ENCODE measurements at places on chromosomes 2 and 18. TPM values are rescaled to one million over a fixed set of nuclear protein-coding genes. Genes with fewer than 3 reads are reported as not detected.

Gene POTEI
- total RNA-seq = not detected

Gene MEP1B
- total RNA-seq = not detected

Gene DUSP2
- 0.53 TPM for total RNA-seq

Gene CD8B
- total RNA-seq = not detected

Gene ASPRV1
- 0.10 TPM for total RNA-seq

Gene CD207
- not detected for total RNA-seq

Gene SERPINB13
- not detected for total RNA-seq

Gene MBOAT2
- 40.6 TPM for total RNA-seq

Gene GALM
- 17.4 TPM for total RNA-seq

Gene PKDCC
- total RNA-seq = 21.8 TPM

Gene RGPD5
- total RNA-seq = 7.8 TPM

Gene PLEK
- not detected for total RNA-seq

Gene TRIM43B
- total RNA-seq = not detected

Gene TIA1
- total RNA-seq = 47.3 TPM

Gene ESPNL
- 0.43 TPM for total RNA-seq

Gene DSG4
- total RNA-seq = not detected

Gene ANKRD30BL
- not detected for total RNA-seq

Gene AOX1
- 4.9 TPM for total RNA-seq

Gene B3GNT7
- total RNA-seq = 2.8 TPM

Gene NT5C1B
- total RNA-seq = not detected

Gene LRRTM4
- not detected for total RNA-seq

Gene RGPD3
- total RNA-seq = 0.20 TPM

Gene EMILIN1
- 0.64 TPM for total RNA-seq

Gene LOXHD1
- total RNA-seq = not detected

Gene AGBL5
- 31.9 TPM for total RNA-seq

Gene GPR75
- 2.0 TPM for total RNA-seq

Gene SULT1C2
- total RNA-seq = 0.53 TPM

Gene MFSD6
- total RNA-seq = 33.9 TPM

Gene SCYGR4
- total RNA-seq = not detected

Gene ALPP
- total RNA-seq = 2.7 TPM

Gene MATN3
- 9.8 TPM for total RNA-seq

Gene TLX2
- total RNA-seq = 0.47 TPM

Gene ZNF396
- total RNA-seq = 0.61 TPM

Gene FHOD3
- total RNA-seq = 2.3 TPM

Gene SOWAHC
- 13.5 TPM for total RNA-seq

Gene AP1S3
- total RNA-seq = 35.4 TPM

Gene SERPINB12
- total RNA-seq = not detected

Gene FBXO48
- 0.45 TPM for total RNA-seq

Gene UGT1A8
- total RNA-seq = not detected

Gene UGT1A5
- not detected for total RNA-seq

Gene HSPD1
- 578 TPM for total RNA-seq

Gene CRYGA
- not detected for total RNA-seq

Gene CHRNA1
- total RNA-seq = not detected

Gene SKA1
- 12.4 TPM for total RNA-seq

Gene POMC
- not detected for total RNA-seq

Data from A549 treated with ZK216348 at 1 μM for 4 hours (cell line).